ENCODE measurements at places on chromosomes 3 and 15. TPM values are rescaled to one million over a fixed set of nuclear protein-coding genes. Genes with fewer than 3 reads are reported as not detected.

Gene GUCA1C
- not detected for total RNA-seq

Gene GORASP1
- 39.5 TPM for total RNA-seq

Gene HIGD2B
- not detected for total RNA-seq

Gene GP9
- total RNA-seq: not detected

Gene INSYN1
- total RNA-seq: 5.2 TPM

DNA sequence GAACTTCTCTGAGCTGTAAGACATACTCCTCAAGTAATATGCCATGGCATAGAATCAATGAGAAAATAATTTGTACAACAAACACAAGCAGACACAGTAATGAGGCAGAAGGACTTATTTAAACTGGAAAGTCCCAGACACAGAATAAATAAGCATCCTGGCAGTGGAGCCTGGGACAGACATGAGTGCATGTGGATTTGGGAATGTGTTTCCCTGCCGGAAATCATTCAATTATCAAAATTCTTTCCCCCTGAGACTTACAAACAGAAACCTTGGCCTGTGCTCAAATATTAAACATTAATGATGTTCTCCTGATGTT, 520.1 kb downstream of the ROBO1 start:
- no peaks in the 10 kb centered on the region for H3K4me1 ChIP-seq
- H3K27me3 ChIP-seq: no peaks in the 10 kb centered on the region
- no peak overlapping the region for H3K4me3 ChIP-seq
- DNase-seq: peak; percentile 75

DNA sequence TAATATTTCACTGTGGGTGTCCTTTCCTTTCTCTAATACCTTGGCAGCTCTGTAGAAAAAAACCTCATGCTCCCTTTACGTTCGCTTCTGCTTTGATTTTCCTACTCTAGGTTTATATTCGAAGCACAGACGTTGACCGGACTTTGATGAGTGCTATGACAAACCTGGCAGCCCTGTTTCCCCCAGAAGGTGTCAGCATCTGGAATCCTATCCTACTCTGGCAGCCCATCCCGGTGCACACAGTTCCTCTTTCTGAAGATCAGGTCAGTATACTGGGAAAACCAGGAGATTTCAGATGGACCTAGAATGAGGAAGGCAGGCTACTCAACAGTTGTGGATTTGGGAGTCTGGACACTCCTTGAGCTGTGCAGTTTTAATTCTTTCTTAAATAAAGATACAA, 14.9 kb downstream of the ACP3 start:
- H3K27ac ChIP-seq: no peak overlapping the region
- DNase-seq: no peak
- H3K4me1 ChIP-seq: no peaks in the 10 kb centered on the region
- no peaks in the 10 kb centered on the region for H3K27me3 ChIP-seq

GRCh38 chr3:192077795-192078497, 617.0 kb downstream of the PYDC2 start:
- no peak overlapping the region for H3K27ac ChIP-seq
- H3K27me3 ChIP-seq: no peaks in the 10 kb centered on the region
- DNase-seq: no peak
- no peak overlapping the region for H3K4me3 ChIP-seq
- no peaks in the 10 kb centered on the region for H3K4me1 ChIP-seq

- H3K27ac ChIP-seq: peak overlapping the region; percentile 79
- H3K4me3 ChIP-seq: no peak overlapping the region
- DNase-seq: peak; percentile 55
These were observed 35.4 kb upstream of the ATG7 start for GRCh38 chr3:11236588-11237461.

Measured in astrocyte (in vitro differentiated cells and primary cell).